ENCODE measurements at places on chromosomes 12 and 14.

GRCh38 chr12:94962670-94963069, 40.8 kb downstream of the NDUFA12 start:
- no peak for DNase-seq

DNA sequence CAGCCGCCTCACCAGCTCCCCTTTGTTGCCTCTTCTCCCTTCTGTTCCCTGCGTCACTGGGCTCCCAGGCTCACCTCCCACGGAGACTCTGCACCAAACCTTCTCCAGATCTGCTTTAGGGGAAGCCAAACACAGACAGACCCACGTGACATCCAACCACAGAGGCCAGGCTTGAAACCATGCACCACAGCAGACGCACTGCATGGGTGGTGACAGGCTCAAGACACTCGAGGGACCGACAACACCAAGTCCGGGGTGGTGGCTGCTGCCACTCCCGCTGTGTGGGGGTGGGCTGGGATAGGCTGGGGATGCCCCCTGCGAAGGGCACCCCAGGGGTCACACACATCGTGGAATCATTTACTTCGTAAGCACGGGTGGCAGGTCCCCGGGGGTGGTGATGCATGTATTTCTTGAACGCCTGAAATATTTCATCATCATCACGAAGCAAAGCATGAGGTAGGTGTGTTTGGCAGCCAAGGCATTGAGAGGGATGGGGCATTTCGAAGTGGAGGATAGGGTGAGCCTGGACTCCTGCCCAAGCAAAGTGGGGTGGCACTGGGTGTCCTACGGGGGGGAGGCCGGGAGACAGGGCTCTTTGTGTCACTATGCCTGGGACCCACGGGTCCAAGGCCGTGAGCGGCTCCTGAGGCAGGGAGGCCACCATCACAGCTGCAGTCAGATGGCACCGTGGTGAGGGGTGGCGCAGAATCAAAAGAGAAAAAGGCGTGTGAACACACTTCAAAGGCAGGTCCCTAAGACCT, 66.8 kb upstream of the RFLNA start:
- no peak for DNase-seq

DNA sequence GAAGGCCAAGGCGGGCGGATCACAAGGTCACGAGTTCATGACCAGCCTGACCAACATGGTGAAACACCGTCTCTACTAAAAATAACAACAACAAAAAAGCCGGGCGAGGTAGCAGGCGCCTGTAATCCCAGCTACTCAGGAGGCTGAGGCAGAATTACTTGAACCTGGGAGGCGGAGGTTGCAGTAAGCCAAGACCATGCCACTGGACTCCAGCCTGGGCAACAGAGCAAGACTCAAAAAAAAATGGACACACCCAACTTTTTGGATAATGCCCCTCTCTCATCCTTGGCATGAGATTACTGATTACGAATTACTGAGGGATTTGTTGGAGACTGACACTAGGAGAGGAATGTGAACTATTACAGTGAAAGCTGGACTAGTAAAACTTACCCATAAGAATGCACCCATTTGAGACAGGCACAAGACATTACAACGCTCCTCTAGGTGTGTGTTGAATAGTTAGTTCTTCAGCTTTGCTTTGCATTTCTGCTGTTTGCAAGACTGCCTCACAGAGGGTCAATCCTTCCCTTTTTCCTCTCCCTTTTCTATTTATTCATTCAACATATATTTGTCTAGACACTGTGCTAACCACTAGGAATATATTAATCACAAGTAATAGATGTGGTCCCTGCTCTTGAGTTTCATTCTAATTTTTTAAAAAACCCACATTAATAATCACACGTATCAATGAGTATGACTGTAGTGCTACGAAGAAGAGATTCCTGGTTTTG, 46.0 kb upstream of the OR5AU1 start:
- no peak for DNase-seq

- DNase-seq: no peak
These were observed 72.7 kb downstream of the TPH2 start for GRCh38 chr12:72011374-72011773.

GRCh38 chr14:86796221-86797074, 1196.5 kb downstream of the GALC start:
- no peak for DNase-seq

DNA sequence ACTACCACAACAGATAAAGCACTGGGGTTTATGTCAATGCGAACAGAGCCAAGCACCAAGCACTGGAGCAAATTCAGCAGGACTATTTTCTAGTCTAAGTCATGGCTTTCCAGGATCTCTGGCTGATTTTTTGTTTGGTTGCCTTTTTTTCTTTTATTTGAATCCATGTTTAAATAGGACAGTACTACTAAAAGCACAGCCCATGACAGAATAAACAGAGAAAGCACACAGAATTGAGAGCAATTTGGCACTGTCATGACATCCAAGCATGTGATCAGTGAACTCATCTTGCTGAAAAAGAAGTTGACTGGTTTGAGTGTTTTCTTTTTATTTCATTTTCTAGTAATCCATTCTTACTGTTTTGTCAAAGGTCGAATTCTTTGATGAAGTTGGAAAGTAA, 23.1 kb upstream of the RERG start:
- DNase-seq: no peak

- DNase-seq: no peak
These were observed 14.9 kb upstream of the SCAF11 start for GRCh38 chr12:46005151-46005797.

DNA sequence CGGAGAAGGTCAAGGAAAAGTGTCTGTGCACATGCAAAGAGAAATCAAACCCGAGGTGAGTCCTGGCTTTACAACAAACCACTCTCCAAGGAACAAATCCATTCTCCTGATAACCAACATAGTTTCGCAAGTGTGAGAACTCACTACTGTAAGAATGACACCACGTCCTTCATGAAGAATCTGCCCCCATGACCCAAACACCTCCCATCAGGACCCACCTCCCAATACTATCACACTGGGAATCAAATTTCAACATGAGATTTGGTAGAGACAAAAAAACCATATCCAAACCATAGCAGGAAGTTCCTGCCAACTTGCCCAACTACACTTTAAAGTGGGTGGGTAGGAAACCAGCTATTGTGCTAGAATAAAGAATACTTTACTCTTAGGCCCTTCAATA, 2.4 kb upstream of the ERC1 start:
- DNase-seq: no peak

DNA sequence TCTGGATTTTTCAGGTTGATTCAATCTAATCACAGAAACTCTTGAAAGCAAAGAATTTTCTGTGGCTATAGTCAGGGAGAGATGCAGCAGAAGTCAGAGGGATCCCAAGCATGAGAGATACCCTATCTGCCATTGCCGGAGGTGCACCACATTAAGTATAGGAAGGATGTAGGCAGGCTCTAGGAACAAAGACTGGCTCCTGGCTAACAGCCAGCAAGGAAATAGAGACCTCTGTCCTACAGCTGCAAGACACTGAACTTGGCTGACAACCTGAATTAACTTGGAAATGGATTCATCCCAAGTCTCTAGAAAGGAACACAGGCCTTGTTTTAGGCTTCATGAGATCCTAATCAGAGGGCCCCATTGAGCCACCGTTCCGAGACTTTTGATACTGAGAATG, 364.9 kb upstream of the FLRT2 start:
- no peak for DNase-seq

GRCh38 chr12:39161465-39162085, 256.2 kb upstream of the CPNE8 start:
- no peak for DNase-seq
